ENCODE measurements at places on chromosomes 5 and 9.

GRCh38 chr5:60633341-60633740 lies 66.6 kb downstream of the DEPDC1B start:
- DNase-seq: no peak

- no peak for DNase-seq
These were observed 174.6 kb upstream of the ZNF608 start for GRCh38 chr5:124920909-124921666.

- no peak for DNase-seq
These were observed 12.6 kb upstream of the FAM163B start for GRCh38 chr9:133621725-133622267.

DNA sequence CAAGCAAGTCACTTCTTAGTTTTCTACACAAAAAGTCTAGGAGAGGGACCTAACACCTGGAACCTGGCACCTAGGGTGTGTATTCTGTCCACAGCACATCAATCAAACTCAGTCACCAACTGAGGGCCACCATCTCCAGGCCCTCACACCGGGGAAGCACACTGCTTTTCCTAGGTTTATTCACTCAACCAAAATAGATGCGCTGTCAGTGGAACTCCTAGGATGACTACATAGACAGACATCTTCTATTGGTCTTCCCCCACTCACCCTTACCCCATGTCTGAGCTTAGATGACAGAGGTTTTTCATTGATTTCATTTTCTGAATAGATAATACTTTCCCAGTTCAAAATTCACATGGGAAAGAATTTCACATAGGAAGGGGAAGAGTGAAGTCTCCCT lies 59.2 kb downstream of the RNF130 start:
- DNase-seq: no peak

- DNase-seq: no peak
These were observed 100.1 kb downstream of the RAPGEF6 start for GRCh38 chr5:131534974-131535373.

- DNase-seq: no peak
These were observed 123.3 kb upstream of the ERCC6L2 start for GRCh38 chr9:95752129-95752731.

DNA sequence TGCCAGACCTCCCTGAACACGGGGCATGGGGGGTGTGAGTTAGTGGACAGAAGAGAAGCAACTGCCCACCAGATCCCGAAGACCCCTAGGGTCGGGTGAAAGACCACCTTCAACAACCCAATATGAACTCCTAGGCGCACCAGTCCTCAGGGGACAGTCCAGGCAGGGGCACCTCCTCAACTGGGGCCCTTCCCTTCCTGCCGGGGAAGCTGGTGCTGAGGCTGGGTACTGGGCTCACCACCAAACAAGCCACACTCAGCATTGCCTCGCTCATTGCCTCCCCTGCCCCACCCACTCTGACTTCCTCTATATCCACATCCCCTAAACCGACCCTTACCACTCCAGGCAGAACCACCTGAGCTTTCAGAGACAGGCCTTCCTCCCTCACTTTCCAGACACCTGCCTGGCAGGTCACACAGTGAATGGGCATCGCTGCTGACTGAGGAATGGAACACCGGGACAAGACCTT lies 42.5 kb downstream of the SEMA4D start:
- DNase-seq: no peak

- DNase-seq: no peak
These were observed 494.1 kb downstream of the SEMA5A start for GRCh38 chr5:9051779-9052178.

- no peak for DNase-seq
These were observed 521.9 kb downstream of the BNC2 start for GRCh38 chr9:16348531-16348930.

GRCh38 chr9:88657893-88658292 lies 122.9 kb downstream of the NXNL2 start:
- DNase-seq: no peak

DNA sequence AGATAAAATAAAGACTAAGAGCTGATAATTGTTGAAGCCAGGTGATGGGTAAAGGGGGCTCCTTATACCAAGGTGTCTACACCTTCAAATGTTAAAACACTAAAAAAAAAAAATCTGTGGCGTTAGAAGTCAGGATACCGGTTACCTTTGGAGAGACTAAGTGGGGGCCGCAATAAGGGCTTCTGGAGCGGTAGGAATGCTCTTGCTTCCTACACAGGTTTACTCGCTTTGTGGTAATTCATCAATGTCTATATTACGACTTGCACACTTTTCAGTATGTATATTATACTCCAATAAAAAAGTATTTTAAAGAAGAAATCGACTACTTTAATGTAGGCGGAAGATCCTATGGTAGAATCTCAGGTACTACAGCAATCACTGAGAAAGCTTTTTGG lies 12.5 kb downstream of the MRPS27 start:
- no peak for DNase-seq

GRCh38 chr9:132866898-132867297 lies 11.2 kb downstream of the AK8 start:
- DNase-seq: no peak

DNA sequence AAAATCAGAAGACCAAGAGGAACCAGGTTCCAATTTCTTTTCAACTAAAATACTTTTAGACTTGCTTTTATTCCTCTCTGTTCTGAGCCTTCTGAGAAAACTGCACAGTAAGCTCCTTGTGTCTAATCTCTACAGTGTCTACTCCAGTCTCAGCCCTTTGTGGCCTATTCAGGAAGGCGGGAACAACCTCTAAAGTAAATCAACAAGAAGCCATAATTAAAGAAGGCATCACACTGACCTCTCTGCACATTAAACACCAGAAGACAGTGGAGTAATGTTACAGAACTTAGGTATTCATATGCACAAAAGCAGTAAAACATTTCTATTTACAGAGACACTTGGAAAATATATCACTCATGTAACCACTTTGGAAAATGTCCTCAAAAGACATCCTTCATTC lies 14.9 kb downstream of the XPA start:
- DNase-seq: no peak

DNA sequence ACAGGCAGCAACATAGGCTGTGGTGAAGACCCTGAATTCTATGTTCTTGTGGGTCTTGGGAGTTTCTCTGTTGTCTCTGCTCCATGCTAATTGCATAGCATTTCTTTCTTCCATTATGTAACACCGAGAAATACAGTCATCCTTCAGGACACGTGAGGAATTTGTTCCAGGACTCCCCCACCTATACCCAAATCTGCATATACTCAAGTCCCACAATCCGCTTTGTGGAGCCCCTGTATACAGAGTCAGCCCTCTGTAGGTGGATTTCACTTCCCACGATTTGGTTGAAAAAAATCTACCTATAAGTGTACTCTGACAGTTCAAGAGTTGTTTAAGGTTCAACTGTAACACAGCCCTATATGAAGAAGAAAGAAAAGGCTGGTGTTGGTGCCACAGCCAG lies 22.1 kb downstream of the ANKRD33B start:
- DNase-seq: no peak

DNA sequence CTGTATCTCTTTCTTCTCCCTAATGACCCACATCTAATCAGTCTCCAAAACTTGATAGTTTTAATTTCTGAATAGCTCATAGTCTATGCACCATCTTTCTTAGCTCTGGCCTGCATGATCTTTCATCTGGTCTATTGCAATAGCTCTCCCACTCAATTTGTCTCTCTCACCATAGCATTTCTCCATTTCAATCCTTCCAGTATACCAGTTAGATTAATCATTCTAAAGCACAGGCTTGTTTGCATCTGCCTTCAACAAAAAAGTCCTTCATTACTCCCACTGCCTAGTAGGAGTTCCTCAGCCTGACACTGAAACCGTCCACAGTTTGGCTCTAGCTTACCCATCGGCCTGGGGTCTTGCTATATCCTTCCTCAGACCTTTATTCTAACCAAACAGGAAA lies 344.9 kb downstream of the ENC1 start:
- DNase-seq: no peak

DNA sequence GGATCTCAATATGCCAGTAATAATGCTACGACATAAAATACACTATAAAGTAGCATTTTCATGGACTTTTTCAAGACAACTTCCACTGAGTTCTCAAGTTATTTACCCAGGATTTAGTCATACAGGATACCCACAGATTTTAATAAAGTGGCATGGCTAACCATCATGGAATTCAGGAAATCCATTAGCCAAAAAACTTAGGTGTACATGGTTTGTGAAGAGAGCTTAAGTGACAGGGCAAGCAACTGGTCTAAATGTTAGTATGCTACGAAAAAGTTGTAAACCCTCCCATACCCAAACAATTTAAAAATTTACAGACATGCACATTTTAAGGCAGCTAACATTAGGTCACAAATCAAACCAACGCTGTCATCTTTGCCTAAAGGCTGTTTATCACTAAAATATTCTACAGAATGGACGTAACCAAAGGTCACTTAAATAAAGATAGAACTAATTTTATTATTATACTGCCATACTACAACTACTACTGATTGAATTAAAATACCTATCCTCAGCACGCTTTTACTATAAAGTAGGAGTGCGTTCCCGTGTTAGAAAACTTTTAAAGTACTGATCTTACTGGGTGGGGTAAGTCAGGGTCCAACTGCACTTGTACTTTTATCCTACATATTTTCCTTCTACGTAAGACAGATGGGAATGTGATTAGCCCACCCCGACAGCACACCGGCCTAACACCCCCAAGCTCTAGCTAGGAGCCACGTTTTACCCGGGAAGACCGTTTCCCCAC lies 1.1 kb downstream of the UBTD2 start:
- no peak for DNase-seq

DNA sequence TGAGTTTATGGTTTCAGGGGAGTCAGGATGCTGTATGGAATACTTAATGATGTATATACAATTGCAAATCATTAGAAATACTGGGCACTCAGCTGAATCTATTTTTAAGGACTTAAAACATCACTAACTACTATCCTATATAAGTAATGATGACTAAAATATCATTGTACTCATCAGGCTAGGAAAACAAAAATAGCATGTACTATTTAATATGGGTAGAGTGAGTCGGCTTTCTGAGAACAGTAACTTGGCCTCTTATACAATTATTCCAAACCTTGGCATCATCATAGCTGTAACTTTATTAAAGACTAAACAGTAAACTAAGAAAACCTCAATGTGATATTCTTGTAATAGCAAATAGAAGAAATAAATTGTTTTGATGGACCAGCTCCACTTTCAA lies 94.5 kb downstream of the PJA2 start:
- DNase-seq: no peak

DNA sequence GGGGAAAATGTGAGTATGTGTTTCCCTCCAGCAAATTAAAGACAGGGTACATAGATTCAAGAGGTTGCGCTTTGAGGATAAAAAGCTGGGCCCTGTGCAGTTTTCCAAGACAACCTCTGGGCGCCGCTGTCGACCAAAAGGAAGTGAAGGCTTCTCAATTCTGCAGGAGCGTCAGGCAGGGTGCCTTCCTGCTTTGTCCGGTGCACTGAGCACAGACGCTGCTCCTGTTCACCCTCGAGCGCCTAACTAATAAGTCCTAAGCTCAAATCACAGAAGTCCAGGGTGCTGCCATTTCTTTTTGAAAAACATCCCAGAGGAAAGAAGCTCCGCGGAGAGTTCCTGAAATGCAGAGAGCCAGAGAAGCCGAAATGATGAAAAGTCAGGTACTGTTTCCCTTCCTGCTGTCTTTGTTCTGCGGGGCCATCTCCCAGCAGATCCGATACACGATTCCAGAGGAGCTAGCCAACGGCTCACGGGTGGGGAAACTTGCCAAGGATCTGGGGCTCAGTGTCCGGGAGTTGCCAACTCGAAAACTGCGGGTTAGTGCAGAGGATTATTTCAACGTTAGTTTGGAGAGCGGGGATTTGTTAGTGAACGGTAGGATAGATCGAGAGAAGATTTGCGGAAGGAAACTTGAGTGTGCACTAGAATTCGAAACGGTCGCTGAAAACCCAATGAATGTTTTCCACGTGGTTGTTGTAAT lies at the start of gene PCDHGB1:
PCDHGB1 (plus strand) TSS at position 183 of the 703 bp plus-strand sequence; CDS start at position 345, 162 bp downstream.
- DNase-seq: no peak

GRCh38 chr9:37061768-37062167 lies 27.7 kb upstream of the PAX5 start:
- no peak for DNase-seq

DNA sequence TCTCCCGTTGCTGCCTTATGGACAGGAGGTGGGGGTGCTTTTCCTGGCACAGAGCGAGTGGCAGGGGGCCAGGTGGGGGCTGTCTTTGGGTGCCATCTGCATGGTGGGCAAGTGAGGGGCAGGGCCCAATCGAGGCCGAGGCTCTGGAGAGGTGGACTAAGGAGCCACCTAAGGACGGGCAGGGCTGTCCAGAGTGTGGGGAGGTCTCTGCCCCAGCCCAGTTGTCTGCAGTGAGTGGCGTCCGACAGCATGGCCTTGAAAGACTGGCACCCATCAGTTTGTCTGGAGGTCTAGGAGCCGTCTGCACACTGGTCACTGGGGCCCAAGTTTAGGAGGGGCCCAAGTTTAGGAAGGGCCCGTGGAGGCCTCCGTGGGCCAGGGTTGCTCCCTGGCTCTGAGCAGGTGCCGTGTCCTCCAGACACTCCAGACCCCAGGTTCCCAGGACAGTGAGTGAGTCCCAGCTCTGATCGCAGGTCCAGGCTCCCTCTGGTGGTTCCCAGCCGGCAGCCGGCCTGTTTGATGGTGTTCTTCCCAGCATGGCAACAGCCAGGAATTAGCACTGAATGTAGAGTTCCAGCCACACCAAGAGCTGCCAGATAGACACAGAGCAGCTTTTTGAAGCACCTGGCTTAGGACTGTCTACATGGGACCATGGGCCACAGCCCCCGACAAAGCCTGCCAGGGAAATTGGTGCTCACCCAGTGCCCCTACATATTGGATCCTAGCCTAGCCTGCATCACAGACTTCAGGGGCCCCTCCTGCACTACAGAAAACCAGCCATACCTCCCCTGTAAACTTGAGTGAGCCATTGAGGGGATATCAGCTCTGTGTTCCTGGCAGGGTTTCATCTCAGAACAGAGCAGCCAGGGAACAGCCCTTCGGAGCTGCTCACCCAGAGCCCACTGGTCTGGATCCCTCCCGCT lies 120.9 kb downstream of the WNK2 start:
- DNase-seq: peak; percentile 60

DNA sequence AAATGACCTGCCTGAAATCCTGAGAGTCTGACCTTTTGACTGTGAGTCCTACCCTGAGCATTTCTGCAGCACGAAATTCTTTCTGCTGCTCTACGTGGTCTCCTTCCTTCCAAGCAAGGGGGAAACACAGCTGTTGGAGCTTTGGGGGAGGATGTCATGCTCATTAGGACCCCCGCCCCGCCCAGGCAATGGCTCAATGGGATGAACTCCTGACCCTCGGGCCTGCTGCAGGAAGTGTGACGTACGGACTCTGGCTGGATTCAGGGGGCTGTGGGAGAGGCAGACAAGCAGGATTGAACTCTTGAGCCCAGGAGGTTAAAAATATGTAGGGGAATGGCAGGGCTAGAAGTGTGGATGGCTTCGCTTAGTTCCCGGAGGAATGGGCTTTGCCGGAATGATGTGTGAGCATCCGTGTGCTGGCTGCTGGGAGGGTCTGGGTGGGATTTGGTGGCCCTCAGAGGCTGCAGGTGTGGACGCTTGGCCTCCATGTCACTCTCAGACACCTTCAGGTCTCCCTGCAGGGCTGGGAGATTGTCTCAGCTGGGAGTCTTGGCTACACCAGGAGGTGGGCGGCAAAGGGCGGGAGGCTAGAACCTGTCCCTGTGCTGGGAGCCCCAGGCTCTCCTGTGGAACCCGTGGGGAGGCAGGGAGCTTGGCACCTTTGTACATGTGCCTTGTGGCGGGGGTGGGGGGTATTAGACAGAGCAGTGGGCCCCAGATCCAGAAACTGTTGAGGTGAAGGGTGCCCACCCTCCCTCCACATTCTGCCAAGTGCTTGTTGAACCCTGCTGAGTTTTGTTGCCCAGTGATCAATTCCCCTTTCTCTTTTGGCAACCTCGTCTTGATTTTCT lies 26.3 kb downstream of the STC2 start:
- no peak for DNase-seq
